Stimulated activated CD4-positive, alpha-beta T cell treated with anti-CD3 and anti-CD28 coated beads, Interleukin-15, amount 100 ng/mL, for 24 hours (primary cell): ENCODE measurements at places on chromosomes 7 and 10.

DNA sequence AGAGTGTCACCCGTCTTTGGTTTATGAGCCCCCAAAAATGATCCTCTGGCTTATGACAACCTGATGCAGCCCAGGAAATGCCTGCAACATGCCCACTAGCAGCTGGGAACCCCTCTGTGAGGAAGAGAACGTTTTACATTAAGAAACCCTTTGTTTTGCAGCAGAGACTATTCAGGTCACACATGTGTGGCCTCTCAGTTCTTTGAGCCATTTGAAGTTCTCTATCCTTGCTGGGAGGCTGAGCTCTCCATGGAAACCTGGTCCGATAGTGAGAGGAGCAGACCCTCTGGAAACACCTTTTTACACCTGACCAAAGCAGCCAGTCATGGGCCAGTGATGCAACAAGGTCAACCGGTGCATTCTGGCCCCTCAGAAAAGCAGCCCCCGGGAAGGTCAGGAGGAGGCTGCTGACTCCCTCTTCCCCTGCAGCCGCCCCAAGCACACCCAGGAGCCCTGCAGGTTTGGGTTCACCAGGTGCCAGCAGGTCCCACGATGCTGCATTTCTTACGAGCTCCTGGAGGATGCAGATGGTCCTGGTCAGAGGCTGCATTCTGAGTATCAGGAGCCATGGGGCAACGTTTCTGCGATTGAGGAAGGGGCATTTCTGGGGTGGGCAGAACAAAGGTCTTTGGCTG lies 134.3 kb downstream of the ZMYND11 start:
- no peak for DNase-seq

DNA sequence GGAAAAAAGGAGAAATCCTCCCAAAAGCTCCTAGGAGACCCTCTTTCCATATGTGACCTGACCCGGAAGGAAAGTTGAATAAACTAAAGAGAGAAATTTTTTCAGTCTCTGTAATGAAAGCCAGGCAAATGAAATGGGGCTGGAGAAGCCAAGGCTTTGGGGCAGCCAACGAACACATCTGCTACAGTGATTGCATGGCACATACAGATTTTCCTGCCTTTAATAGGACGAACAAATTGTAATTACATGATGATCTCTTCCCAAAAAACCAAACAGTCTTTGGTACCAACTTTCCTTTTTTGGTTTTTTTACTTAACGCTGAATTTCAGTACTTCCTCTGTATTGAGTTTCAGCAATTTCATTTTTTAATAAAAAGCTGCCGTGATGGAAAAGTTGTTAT lies 23.5 kb upstream of the PTN start:
- DNase-seq: no peak

GRCh38 chr10:115980470-115980869 lies 292.5 kb downstream of the GFRA1 start:
- DNase-seq: no peak

DNA sequence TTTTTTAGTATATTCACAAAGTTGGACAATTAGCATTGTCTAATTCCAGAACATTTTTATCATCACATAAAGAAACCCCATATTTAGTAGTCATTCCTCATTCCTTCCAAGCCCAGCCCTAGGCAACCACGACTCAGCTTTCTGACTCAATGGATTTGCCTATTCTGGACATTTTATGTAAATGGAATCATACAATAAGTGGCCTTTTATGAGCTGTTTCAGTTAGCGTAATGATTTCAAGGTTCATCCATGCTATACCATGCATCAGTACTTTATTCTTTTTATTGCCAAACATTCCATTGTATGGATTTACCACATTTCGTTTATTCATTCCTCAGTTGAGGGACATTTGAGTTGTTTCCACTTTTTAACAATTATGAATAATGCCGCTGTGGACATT lies 249.2 kb downstream of the DYNC1I1 start:
- no peak for DNase-seq

DNA sequence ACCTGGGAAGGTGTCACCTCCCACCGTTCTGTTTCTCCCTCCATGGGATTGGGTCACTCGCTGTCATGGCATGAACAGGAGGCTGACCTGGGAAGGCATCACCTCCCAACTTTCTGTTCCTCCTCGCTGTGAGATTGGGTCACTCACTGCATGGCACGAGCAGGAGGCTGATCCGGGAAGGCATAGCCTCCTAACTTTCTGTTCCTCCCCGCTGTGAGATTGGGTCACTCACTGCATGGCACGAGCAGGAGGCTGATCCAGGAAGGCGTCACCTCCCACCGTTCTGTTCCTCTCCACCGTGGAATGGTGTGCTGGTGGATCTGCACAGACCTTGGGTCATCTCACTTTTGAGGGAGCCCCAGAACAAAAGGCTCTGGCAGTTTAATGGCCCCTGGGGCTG lies 239.2 kb upstream of the PRKCQ start:
- DNase-seq: no peak

GRCh38 chr7:116811768-116812167 lies 50.6 kb upstream of the CAPZA2 start:
- DNase-seq: no peak

DNA sequence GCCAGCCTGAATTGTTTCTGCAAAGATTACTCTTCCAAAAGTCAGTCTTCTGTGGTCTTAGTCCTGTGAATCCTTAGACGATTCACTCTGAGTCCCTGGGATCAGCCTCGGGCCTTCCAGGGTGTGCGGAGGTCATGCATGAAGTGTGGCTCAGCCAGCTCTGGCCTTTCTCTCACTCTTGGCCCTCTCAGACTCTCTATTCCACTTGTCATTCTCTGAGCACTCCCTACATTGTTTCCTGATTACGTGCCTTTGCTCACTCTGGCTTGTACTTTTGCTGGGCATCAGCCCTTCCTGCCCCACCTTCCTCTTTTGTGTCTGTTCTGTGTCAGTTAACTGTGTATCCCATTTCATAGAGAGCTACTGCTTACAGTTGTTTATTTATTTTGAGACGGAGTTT lies 36.0 kb downstream of the CCNY start:
- DNase-seq: no peak

DNA sequence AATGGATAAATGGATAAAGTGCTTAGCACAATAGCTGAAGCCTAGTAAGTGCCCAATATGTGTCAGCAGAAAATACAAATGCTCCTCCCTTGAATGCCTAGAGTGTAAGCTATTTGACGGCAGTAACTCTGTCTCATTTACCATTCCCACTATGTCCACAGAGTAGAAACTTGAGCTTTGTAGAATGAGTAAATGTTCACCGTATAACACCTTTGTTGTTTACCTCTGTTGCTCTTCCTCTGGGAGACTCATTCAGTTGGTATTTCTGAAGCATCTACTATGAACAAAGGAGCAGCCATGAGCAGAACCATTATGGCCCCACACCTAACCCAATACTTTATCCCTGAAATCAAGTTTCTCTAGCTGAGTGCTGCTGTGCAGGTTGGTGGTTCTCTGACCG lies 8.4 kb upstream of the SLC16A12 start:
- DNase-seq: no peak
